ENCODE measurements at places on chromosomes 13 and 19.

GRCh38 chr19:45130888-45131615 lies 29.7 kb downstream of the NKPD1 start:
- no peak for DNase-seq

DNA sequence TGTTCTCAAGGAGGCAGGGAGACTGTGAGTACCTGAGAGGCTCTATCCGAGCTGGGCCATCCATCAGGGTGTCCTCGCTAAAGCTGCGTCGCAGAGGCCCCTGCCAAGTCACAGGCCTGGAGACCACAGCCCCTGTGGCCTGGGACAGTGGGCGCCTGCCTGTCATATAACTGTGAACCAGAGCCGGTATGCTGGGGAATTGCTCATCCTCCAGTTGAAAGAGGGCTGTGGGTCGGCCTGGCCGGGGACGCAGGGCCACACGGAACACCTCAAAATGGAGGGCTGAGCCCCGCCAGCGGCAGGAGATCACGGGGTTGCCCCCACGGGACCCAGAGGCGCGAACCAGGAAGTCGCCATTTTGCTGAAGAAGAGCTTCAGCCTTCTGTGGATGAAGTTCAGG lies 6.6 kb downstream of the SH2D3A start:
- no peak for DNase-seq

DNA sequence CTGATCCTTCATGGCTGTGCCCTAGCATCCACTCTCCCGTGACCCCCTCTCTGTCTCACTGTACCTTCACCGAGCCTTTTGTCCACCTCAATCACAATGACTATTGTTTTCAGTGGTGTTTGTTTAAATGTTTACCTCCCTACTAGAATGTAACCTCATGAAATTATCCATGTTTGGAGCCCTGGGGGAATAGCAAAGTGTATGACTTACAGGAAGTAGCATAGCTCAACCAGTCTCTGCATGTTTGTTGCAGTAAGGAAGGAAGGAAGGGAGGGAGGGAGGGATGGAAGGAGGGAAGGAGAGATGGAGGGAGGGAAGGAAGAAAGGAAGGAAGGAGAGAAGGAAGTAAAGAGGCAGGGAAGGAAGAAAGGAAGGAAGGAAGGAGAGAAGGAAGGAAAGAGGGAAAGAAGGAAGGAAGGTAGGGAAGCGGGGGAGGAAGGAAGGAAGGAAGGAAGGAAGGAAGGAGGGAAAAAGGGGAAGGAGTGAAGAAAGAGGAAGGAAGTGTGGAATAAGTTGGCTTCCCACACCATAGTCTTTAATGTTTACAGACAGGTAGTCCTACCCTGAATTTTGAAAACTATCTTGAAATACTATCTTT lies 421.4 kb downstream of the COG6 start:
- DNase-seq = no peak

- DNase-seq = no peak
Measured at GRCh38 chr19:44850641-44851109, 4.6 kb downstream of the NECTIN2 start.

- DNase-seq = no peak
Measured at GRCh38 chr19:31604493-31605040, 255.3 kb upstream of the TSHZ3 start.

- DNase-seq = no peak
Measured at GRCh38 chr13:67223742-67224141, 6.4 kb downstream of the PCDH9 start.

DNA sequence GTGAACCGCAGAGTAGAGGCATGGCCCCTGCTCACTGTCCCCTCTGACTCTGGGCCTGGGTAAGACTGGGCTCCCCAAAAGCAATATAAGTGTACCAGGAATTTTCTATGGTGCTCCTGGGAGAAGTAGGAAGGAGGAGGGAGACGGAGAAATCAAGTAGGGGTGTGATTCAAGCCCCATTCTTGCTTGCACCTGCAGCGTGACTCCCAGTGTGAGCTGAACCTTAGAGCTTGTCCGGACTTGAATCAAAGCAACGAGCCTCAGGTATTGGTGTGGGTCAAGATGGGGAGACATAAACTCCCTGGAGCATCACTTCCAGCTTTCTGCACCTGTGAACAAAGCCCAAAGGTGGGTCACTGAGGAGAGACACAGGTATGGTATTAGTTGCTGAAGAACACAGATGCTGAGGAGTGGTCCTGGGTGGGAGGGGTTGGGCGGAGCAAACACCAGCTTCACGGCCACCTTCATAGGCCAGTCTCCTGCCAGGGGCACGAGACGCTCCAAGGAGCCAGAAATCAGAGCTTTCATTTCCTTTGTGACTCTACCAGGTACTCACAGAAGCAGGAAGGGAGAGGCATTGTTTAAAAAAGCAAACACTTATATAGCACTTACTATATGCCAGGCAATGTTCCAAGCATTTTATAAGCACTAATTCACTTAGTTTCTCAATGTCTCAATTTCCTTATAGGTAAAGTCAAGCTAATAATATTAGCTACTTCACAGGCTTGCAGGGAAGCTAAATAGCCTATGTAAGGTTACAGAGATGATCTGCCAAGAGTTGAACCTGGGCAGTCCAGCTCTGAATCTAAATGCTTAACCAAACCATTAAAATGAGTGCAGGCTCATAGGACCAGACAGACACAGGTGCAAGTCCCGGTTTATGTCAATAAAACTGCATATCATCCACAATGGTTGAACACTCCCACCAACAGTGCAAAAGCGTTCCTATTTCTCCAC lies 775.3 kb downstream of the UQCRFS1 start:
- DNase-seq = no peak

DNA sequence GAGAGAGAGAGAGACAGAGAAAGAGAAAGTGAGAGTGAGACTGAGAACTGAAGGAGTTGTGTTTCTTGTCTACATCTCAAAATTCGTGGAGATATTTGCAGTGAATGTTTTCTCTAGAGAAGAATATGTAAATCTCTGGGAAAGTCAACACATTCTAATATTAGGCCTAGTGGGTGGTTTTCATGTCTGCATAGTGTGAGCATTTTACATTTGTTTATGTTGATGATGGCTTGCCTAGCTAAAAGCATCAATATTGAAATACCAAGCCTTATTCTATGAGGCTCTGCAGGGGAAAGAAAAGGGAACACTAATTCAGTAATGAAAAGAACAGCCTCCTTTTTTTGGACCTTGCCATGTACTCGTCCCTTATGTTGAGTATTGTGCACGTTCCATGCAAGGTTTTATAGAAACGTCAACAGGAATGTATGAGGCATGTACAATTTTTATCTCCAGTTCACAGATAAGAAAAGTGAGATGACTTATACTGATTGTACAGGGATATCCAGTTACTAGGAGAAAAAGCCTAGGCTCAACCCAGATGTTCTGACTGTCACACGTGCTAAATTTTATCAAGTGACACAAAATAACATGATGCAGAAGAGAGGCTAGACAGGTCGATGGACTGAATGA lies 1288.9 kb upstream of the SLC10A2 start:
- no peak for DNase-seq

GRCh38 chr13:106917673-106918556 lies 350.0 kb upstream of the ARGLU1 start:
- peak; percentile 91 for DNase-seq

Data from SK-N-SH (cell line).